Kasumi-1 (cell line): ENCODE measurements at places on chromosomes 2 and 18.

GRCh38 chr2:212816267-212816666, 277.7 kb upstream of the ERBB4 start:
- no peak for DNase-seq

GRCh38 chr2:200929334-200930249, 33.9 kb downstream of the ORC2 start:
- no peak for DNase-seq

- no peak for DNase-seq
These were observed 65.1 kb downstream of the RRM2 start for GRCh38 chr2:10187661-10188060.

GRCh38 chr2:7037340-7038333, 120.4 kb downstream of the RNF144A start:
- DNase-seq = peak; percentile 82

DNA sequence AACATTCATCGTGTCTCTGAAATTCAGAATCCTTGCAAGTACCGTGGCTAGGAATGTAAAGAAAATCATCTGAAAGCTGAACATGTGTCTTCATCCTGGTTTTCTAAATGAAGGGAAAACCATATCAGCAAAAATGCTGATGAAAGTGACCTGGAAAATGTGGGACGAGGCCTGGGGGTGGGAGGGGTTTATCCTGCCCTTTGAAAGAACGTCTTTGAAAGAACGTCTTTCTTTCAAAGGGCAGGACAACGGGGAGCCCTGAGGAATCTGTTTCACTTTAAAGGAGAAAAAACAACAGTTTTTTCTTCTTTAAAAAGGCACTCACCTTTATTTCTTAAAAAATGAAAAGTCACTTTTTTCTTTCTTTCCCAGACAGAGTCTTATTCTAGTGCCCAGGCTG, 185.2 kb downstream of the ALPK2 start:
- no peak for DNase-seq
